ENCODE measurements at places on chromosomes 1 and 21.

DNA sequence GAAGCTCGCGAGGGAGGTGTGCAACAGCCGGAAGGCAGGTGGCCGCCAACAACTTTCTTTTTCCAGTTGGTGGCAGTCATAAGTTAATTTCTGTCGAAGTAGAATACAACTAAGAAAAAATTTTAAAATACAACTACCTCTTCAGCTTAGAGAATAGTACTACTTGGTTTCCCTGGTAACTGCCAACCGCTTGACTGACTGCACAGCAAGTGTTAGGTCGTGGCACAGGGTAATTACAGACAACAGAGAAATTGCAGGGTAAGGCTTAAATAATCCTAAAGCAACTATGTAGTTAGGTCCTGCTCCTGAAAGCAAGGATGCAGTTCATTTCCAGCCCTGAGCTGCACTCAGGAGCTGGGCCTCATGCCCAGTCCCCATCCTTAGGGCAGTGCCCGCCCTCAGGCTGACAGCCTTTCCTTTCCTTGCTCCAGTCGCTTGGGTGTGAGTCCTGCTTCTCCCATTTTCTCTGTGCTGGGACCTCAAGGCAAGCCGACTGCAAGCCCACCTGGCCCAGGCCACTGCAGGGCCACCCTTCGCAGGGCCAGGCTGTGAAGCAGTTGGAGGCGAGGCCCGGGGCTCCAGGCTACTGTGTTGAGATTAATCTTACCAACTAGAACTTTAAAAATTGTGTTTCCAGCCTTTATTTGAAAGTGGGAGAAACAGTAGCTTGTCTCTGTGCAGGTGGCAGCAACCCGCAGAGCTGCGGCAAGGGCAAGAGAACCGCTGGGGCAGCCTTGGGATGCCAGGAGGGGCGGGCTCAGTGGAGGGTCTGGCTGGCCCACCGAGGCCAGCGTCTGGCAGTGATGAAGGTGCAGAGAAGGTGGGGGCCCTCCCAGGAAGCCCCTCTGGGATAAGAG is 148.3 kb downstream of the PCBP3 start:
- DNase-seq: no peak

DNA sequence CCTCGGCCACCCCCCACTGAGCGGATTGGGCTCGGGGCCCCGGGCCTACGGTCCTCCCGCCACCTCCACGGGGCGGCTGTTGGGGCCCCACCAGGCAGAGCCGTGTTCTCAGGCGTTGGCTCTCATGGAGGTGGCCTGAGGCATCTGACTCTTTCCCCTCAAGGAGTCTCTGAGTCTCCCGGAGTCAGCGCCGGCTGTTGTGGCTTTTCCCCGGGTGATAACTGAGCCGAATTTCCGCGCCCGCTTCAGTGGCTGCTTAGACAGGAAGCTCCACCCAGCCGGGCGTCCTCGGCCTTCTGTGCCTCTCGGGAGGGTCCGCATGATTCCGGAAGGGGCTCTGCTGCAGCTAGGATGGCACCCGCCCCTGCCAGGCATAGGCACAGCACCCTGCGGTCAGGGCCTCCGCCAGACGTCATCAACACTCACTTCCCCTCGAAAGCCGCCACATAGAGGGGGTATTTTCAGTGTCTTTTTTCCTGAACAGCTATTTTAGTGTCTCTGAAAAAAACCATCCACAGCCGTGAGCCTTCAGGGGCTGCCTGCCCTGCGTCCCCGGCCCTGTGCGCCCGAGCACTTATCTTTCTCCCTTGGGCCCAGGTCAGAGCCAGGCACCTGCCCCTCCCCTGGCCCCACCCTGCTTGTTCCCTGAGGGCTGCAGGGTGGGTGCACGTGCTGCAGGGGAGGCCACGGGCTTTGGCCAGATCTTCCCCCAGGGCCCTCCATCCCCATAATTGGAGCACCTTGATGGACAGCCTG is 72.9 kb downstream of the SKI start:
- DNase-seq: no peak

DNA sequence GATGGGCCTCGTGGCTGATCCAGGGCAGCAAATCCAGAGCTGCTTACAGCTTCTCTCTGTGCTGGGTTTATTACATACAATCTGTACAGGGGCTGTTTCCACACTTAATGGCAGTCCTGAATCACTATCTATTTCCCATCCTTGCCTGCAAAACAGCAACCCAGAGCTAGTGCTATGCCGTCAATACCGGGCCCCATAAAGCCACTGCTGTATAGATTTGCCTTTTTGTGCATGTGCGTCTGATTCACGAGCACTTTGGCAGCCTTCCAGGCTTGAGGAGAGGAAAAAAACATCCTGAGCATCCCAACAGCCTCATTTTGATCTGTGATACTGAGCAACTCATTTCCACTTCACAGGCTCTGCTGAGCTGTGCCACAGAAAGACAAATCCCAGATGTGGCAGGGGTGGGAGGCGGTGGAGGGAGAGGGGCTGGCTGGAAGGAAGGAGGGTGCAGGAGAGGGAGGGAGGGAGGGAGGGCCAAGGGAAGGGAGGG is 65.2 kb upstream of the TARBP1 start:
- DNase-seq: peak; percentile 98

DNA sequence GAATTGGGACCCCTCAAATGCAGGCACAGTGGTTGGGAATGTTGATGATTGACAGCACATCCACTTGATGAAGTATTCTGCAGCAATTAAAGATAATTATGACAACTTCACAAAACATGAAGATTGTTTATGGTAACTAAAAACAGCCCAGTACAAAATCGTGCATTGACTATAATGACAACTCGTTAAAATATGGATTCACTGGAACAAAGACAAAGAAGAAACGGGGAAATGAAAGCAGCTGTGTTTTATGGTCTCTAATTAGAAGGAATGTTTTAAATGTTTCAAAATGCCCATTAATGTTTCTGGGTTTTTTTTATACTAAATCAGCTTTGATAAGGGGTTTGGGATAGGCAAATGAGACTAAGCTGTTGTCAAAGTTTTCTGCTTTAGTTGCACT is 36.1 kb downstream of the NIPAL3 start:
- no peak for DNase-seq

DNA sequence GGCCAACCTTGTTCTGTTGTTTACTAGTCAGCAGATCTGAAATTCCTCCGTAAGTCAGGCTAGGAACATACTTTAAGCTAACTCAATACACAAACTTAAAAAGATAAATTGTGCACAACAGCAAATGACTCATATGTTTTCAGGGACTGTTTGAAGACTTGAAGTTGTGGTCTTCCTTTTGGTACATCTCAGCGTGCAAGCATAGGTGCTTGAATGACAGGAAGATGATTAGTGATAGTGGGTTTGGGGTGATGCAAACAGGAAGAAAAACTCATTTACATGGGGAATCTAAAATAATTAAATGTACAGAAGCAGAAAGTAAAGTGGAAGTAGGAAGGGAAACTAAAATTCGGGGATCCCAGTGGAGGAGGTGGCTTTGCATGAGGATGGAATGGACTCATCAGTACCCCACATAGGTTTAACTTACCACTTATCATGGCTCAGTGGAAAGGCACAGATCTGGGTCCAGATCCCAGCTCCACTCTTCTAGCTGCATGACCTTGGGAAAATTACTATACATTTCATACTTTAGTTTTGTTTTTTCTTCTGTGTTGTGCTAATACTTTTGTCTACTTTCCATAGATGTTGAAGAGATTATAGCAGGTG is 122.3 kb downstream of the XCL2 start:
- no peak for DNase-seq

GRCh38 chr1:88612773-88613172 is 71.3 kb upstream of the PKN2 start:
- no peak for DNase-seq

- no peak for DNase-seq
Measured at GRCh38 chr1:200207711-200208126, 180.2 kb downstream of the NR5A2 start.

- DNase-seq: no peak
Measured at GRCh38 chr1:206833801-206834200, 31.6 kb upstream of the IL20 start.
